ENCODE measurements at places on chromosomes 16 and 17.

DNA sequence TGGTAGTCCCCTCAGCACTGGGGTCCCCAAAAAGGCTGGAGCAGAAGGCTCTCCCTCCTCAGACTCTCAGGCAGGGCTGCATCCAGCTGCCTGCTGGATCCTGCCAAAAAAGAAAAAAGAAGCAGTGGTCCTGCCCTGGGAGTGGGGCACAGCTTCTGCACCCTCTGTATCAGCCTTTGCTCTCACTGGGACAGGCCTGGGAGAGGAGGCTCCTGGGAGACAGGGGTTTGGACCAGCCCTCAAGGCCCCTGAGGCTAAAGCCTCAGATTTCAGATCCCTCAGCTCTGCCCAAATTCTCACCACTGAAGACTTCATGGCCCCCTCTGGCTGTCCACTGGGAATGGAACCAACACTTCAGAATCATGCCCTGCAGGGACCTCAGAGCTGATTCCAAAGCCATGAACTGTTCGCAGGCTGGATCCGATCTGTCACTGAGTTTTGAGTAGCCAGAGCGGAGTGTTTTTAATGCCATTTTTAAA is 96.9 kb downstream of the C16orf78 start:
- DNase-seq: peak; percentile 20

- DNase-seq: no peak
Measured at GRCh38 chr17:44038604-44039011, 23.8 kb upstream of the TMEM101 start.

DNA sequence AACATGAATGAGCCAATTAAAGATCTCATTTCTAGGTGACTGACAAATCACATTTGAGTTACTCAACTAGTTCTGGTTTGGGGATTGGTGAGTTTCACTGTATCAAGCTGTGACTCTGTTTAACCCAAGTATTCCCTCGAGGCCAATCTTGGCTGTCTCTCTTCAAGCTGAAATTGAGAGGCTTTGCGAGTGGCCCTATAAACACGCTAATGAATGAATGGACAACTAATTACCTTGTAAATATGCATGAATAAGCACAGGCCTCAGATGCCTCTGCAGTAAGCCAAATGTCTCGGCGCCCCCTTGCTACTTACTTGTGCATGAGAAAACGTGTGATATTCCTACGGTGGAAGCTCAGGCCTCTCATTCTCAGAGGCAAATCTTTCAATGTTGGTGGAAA is 450.3 kb upstream of the PSMD7 start:
- no peak for DNase-seq

GRCh38 chr17:68450801-68451200 is 6.5 kb downstream of the WIPI1 start:
- no peak for DNase-seq

DNA sequence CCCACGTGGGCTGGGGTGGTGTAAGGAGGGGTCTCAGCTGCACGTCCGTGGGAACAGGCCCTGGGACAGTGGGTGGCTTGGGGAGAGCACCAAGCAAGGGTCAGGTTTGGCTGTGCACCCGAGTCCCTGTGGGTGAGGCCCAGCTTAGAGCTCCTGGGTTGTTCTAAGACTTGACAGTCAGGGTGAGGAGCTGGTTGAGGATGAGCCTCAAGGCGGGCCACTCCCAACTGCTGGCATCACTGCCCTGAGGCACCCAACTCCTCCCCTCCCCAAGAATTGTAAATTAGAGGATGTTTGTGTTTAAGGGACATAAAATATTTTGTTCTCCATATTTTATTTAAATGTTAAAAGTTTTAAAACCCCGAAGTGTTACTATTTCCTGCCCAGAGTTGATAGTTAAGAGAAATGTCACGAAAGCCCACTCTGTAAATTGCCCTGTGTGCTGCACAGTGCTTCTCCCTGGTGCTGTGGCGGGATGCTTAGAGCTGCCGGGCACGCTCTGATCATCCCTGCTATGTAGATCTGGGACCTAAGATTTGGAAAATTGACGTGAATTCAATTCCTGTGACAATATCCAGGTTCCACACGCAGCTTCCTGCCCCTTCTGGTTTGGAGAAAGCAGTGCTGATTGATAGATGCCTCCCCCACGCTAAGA is 15.9 kb downstream of the ZC3H18 start:
- no peak for DNase-seq

DNA sequence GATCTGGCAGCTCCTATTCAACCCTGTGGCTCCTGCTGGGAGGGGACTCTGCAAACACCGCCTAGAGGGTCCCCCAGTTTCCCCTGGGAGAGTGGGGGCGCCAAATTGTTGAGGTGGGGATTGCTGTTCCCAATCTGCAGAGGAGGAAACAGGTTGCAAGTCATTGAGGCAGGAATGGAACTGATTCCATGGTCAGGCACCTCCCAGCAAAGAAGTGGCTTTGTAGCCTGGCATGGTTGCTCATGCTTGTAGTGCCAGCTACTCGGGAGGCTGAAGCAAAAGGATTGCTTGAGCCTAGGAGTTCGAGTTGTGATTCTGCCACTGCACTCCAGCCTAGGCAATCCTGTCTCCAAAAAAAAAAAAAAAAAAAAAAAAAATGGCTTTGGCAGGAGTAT is 198 bp upstream of the PYDC1 start:
- DNase-seq: no peak

All from liver (tissue), 10 donors.